ENCODE measurements at places on chromosomes 16 and 17.

GRCh38 chr16:7025616-7026190 lies 306.9 kb upstream of the RBFOX1 start:
- DNase-seq: no peak

DNA sequence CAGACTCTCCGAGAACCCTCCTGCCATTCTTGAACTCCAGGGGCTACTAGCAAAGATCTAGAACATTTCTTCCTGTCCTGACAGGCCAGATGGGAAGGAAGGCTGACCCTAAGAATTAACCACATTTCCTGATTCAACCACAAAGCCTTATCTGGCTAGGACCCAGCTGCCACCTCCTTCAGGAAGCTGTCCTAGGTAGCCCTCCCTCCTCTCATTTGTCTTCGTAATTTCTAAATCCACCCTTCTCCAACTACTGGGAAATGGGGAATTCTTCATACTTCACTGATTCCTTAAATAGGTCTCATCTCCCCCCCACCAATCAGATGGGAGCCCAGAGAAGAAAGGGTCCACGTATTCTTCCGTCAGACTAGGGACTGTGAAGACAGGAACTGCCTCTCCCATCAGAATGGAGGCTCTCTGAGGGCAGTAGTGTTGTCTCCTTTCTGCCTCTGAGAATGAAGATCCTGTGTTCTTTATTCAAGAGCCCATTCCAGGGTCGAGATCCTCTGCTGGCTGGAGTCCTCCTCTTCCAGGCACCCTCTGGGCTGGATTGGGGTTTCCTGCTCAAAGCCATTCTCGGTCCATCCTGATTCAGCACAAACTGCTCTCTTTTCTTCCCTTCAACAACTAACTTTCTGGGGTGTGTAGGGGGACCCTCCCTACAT lies 2.1 kb downstream of the SAMD14 start:
- DNase-seq: no peak

DNA sequence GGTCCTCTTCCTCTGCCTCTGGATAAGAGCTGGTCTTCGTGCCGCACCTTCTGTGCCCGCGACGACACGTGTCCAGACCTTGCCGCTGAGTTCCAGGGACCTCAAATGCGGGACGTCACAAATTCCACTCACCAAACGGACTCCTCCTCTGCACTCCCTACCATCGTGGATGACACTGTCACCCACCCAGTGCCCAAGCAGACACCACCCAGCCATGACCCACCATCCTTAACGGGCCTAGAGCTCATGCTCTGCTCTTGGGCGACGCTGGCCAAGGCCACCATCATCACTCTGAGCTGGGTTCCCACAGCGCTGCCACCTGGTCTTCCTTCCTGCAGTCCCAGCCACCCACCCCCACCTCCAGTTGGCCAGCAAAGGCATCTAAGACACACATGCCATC lies 96.4 kb upstream of the RPL38 start:
- no peak for DNase-seq

DNA sequence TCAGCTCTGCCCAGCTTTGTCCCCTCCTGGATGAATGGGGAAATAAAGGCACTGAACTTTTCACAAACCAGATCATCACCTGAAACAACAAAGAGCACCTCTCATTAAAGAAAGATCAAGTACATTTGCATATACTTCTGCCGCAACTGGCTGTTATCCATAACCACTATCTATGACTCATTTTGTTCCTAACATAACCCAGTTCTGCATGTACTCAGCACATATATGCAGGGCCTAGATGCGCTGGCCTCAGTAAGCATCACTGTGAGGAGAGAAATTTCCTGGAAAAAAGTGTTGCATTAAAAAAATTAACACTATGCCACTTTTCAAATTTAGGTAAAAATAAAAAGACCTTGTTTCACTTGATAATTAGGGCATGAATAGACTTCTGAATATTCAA lies 1718.4 kb downstream of the TP53TG3F start:
- DNase-seq: no peak

- DNase-seq: no peak
These were observed 21.2 kb downstream of the PEMT start for GRCh38 chr17:17570140-17570797.

DNA sequence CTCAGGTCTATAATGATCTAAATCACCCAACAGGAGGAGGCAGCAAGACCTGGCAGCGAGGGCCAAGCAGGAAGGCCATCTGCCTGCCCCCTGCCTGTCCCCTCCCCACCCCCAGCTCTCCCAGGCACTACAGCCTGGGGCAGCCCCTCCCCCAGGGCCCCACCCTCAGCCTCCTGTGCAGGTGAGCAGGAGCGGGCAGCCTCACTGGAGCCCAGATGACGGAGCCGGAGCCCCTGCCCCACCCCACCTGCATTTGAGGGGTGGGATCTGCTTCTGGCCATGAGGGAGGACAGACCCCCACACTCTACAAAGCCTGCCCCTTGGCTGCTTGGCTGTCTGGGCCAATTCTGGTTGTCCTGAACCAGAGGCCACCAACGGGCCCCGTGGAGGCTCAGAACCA lies 12.4 kb upstream of the BAHCC1 start:
- DNase-seq: no peak

- no peak for DNase-seq
These were observed 8.2 kb upstream of the GGA2 start for GRCh38 chr16:23518435-23518891.

DNA sequence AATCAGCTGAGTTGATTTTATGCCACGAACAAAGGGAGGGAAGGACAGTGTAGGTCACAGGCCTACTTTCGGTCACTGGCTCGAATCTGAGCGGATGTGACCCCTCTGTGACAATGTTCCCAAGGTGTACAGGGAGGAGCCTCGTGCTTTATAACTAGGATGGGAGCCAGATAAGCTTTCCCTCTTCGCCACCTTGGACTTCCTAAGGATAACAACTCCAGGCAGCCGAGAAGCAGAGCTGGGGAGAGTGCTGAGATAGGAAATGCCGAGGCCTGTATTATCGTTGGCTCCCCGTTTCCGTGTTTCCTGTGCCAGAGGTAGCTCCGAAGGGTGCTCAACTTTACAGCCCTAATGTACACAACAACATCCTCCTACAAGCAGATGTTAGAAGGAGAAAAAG lies 217.8 kb upstream of the IRX3 start:
- DNase-seq: no peak

DNA sequence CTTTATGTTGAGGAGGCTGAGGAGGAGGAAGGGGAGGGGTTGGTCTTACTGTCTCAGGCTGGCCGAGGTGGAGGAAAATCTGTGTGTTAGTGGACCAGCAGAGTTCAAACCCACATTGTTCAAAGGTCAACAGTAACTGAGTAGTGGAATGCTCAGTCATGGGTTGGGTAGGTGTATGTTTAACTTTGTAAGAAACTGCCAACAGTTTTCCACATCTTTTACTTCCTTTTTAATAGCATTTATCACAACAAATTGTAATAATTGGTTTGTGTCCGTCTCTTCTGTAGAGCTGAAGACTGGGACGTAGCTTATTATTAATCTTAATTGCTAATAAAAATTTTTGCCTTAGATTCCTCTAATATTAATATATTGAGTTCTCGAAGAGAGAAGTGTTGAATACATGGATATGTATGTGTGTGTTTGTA lies 5.3 kb downstream of the ATP6V0A1 start:
- no peak for DNase-seq

DNA sequence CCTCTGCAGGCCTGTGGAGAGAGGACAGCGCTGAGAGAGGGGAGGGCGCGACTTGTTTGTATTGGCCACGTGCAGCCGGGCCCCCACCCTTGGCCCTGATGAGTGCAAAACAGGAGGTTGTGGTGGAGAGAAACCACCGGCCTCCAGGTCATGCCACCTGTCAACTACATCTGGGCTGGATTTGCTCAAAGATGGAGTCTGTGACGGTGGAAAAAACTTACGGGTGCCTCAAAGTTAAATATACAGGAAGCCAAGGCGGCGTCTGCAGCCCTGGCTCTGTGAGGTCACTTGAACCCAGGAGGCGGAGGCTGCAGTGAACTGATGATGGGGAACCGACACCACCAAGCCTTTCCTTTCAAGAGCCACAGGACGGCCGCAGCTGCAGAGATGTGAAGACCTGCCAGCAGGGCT lies 15.7 kb downstream of the C16orf74 start:
- DNase-seq: no peak

DNA sequence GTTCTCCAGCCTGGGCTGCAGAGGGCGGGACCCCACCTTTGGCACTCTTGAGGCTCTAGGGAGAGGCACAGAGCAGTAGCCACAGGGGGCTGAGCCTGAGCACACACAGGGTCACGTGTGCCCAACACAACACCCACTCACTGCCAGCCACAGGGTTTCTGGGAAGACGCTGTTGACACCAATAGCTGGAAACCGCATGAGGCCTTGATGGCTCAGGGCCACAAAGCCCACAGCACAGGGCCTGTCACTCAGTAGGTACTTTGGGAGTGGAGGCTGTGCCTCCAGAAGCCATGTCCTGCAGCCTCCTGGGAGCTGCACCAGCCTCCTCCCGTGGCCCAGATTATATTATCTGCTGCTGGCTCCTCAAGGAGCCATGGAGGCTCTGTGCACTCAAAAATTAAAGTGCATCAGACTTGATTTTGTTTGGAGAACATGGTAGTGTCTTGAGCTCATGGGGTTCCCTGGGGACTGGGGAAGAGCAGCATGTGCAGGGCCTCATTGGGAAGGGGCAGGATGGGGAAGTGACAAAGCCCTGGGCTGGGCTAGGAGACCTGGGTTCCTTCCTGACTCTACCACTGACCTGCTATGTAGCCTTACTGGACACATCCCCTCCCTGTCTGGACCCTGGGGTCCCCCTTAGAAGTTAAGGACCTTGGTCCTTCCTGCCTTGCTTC lies 12.5 kb upstream of the SREBF1 start:
- no peak for DNase-seq

- no peak for DNase-seq
These were observed 3.7 kb upstream of the FOXL1 start for GRCh38 chr16:86574646-86575045.

GRCh38 chr17:30155389-30155788 lies 38.8 kb downstream of the NSRP1 start:
- no peak for DNase-seq

DNA sequence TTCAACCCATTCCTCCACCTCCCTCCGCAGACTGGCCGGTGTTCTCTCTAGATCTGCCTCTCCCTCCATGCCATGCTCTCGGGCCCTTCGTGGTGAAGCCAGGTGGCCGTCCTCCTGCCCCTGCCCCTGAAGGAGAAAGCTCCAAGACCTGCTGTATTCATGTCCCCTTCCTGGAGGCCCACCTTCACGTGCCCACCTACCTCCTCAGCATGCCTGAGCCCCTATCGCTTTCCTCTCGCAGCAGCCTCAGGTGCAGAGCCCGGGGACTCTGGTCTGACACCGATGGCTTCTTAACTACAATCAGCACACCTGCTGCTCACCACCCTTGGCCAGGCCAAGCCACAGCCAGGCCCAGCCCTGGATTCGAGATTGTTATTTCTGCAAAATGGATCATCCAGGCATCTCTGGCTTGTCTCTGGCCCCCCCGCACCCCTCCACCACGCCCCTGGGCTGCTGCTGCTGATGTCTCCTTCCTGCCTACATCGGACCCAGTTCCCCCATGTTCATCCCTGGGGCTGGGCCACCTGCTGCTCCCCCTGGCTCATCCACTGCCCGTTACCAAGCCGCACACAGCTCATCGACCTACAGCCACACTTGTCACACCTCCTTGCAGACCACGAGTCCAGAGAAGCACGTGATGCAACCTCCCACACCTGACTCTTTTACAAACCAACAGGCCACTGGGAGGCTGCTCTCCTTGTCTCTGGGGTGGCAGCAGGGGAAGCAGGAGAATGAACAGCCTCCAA lies 32.5 kb upstream of the TNFRSF13B start:
- DNase-seq: no peak

GRCh38 chr17:39352511-39352910 lies 48.9 kb downstream of the FBXL20 start:
- no peak for DNase-seq

DNA sequence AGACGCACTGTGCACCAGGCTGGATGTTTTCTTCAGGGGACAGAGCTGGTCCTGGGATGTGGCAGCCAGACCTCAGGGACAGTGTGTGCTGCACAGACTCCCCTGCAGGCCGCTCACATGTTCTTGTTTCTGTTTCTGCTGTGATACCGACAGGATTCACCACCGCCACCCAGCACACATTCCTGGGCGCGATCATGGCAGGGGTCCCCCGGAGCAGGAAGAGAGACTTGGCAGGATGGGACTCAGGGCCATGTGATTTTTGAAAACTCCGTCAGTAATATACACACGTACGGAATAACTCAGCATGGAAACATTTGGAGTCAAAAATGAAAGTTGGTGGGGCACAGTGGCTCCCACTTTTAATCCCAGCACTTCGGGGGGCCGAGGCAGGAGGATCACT lies 79.0 kb downstream of the HAPSTR1 start:
- DNase-seq: no peak

DNA sequence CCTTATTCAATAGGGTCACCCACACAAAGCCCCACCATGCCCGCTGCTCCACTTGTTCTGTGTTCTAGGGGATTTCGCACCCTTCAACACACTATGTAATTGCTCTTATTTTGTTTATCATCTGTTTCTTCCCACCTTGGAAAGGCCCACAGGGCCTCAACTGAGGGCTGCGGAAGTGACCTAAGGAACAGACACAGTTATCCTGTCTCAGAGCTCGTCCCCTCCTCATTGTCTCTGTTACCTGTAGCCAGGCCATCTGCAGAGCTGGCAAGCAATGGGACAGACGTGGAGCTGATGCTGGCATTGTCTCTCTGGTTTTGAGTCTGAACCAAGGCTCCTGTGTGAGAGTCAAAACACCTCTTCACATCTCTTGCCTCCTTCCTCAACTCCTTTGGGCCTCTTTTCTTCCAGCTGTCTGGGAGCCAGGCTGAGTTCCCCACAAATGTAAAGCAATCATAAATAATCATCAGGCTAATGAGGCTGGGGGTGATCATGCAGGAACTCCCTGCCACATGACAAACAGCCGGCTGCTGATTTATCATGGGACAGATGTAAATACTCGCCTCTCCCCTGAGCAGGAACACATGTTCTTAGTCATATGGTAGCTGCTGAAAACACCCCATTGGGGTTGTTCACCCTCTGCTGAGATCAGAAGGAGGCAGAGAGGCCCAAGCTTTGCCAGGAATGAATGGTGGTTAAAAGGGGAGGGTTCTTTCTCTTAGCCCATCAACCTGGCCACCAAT lies 71.9 kb downstream of the AXIN2 start:
- DNase-seq: no peak

- no peak for DNase-seq
These were observed 16.1 kb downstream of the ADGRG1 start for GRCh38 chr16:57644383-57645014.

- no peak for DNase-seq
These were observed 22.5 kb downstream of the BANP start for GRCh38 chr16:87973717-87974116.

GRCh38 chr16:25034911-25035310 lies 19.7 kb upstream of the ARHGAP17 start:
- DNase-seq: no peak

- no peak for DNase-seq
These were observed 34.4 kb downstream of the WWP2 start for GRCh38 chr16:69796285-69797118.
